ENCODE measurements at places on chromosomes 6 and 20.

DNA sequence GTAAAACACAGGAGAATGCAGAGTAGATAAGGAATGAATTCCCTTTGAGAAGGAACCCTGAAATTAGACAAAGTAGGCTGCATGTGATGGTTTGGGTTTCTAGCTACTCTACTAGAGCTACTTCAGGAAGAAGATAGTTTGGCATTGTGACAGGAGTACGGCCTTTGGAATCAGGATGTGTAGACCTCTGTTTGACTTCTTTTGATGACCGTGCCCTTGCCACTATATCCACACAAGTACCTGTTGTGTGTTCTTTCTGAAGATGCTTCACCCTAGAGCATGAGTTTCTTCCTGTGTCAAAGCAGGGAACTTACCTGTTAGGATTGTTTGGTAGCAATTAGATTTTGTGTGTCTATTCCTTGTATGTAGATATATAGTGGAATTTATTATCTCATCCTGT is 41.7 kb downstream of the CD2AP start:
- DNase-seq, result no peak

DNA sequence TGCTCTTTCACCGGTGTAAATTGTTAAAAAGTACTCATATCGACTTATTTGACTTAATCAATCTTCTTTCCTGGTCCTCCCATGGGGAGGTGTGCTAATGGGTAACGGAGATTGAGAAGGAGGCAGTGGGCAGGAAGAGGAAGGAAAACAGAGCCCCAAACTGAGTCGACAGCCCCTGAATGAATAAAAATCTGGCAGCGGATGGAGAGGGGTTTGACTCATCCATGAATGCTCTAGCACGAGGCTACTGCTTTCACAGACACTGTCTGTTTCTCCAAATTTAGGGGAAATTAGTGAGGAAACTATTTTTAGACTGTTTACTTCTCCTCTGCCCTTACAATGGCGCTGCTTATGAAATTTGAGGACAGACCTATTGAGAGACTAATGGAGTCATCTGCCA is 142.2 kb upstream of the ATXN1 start:
- DNase-seq, result no peak

- DNase-seq, result no peak
Measured at GRCh38 chr20:316316-317068, 8.9 kb upstream of the SOX12 start.

- no peak for DNase-seq
Measured at GRCh38 chr6:66937180-66937579, 1230.2 kb upstream of the EYS start.

GRCh38 chr20:45308117-45308778 is at the start of gene MATN4:
MATN4 (minus strand) TSS chr20:45308299; CDS start chr20:45305582, 2,717 bp downstream.
- peak; percentile 70 for DNase-seq

GRCh38 chr6:123811378-123811777 is 7.7 kb downstream of the NKAIN2 start:
- peak; percentile 28 for DNase-seq

DNA sequence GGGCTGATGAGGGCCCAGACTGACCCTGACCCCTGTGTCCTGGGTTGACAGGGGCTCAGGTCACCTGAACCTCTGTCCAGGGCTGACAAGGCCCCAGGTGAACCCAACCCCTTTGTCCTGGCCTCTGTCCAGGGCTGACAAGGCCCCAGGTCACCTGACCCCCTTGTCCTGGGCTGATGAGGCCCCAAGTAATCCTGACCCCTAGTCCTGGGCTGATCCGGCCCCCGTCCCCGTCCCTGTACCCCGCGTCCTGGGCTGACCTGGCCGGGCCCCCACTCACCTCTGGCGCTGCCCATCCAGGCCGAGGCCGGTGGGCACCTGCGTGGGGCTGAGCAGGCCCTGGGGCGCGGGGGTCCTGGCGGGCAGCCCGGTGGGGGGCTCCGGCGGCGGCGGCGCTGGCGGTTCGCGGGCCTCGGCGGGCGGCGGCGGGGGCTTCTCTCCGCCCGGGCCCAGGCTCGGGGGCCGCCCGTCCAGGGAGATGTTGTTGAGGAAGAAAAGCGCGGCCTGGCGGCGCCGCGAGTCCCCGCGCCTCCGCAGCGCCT is 379 bp downstream of the CABLES2 start:
- no peak for DNase-seq

DNA sequence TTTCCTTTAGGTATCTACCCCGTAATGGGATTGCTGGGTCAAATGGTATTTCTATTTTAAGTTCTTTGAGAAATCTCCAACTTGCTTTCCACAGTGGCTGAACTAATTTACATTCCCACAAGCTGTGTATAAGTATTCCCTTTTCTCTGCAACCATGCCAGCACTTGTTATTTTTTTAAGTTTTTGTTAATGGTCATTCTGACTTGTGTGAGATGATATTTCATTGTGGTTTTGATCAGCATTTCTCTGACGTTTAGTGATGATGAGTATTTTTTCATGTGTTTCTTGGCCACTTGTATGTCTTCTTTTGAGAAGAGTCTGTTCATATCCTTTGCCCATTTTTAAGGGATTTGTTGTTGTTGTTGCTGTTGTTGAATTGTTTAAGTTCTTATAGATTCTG is 871.1 kb downstream of the KIF16B start:
- DNase-seq, result no peak

DNA sequence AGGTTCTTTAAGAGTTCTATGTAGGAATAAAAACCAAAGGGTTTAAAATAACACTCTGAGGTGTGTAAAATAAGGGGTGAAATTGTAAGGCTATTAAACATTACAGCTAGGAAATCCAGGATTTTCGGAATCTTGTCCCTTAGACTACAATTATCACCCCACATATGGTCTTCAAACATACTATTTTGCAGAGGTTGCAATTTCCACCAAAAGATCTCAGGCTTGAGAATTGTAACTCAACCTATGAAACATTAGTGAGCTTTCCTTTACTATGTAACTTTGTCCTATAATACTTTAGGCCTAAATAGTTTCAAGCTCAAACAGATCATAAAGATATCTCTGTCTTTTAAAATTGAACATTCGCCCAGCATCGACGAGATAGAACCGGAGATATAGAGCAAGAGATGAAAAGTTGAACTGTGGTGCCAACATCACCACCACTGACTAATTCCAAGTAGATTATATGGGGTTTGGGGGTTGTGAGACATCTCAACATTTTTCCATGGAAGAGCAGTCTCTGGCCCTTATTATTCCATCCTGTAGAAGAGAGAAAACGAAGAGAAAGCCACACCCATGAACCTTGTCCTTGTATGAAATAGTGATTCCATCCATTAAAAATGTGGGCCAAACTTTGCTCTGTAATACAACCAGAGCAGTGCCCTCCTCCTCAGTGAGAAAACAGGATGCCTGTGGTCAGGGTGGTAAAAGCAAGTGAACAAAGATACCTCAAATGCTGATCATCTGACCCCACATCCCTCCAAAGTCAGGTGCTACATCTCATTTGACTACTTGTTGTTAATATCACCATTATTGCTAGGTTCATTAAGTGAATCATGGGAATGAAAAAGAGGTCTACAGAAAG is 284.5 kb upstream of the GJE1 start:
- no peak for DNase-seq

DNA sequence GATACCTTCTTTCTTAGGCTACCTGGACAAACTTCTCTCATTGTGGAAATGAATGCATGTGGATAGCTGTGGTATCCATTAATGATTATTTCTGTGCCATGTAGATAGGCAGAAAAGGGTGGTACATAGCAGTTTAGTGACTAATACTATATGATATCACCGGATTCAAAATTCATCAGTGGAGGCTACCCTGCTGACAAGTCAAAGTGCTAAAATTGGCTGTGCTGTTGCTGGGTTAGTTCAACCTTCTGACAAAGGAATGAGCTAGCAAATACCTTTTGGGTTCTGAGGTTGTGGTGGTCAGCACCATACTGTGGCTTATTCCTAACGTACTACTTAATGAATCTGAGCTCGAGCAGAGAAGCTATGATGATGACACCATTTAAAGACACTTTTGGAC is 109.1 kb downstream of the TFAP2B start:
- DNase-seq, result no peak

GRCh38 chr6:145327586-145327985 is 407.7 kb downstream of the EPM2A start:
- DNase-seq, result no peak

Data from NCI-H1105 treated with DMSO at 0.1 percent for 48 hours (cell line).